ENCODE measurements at places on chromosomes 6 and 20.

- DNase-seq, result peak; percentile 57
These were observed 247.8 kb downstream of the CD83 start for GRCh38 chr6:14365393-14365792.

DNA sequence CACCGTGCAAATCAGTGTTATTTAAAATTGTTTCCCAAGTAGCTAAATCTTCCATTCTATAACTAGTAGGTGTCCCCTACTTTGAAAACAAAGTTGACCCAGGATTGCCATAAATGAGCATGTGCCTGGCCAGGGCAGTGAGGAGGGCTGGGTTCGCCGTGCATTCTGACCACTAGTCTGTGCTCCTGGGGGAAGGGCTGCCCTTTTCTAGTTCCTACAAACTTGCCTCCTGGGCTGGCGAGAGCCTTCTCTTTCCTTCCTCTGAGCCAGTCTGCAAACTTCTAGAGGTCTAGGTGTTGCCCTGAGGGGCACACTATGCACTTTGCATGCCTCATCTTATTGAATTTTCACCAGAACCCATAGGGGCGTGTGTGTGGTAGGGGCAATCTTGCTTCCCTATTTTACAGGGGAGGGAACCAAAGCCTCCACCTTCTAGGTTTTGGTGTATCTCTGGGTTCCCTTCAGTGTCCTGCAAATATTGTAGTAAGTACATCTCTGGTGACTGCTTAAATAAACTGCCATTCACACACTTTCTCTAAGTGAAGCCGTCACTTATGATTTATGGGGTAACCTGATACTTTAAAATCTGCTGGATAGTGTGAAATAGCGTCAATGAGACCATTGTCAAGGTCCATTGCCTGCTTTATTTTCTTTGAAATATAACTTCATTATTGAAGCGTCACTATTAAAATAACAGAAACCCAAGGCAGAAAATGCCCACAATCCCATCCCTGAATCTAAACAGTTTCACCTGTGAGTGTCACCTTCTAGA, 42.2 kb downstream of the CDH26 start:
- DNase-seq, result no peak

DNA sequence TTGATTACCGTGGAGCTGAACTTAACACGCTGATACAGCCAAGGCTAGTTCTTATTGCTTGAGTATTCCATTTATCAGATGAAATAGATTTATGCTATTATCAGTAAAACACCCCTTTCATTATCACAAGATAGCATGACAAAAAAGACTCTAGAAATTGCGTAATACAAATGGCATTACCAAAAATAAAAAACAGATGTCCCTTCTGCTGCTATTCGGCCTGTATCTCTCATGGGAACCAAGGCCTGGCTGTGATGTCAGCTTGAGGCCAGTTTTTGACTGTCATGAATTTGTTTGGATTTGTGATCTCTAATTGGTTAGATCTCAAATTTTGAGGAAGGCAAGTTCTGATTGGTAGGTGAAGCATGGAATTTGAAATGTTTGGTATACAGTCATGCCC, 25.2 kb downstream of the MEI4 start:
- DNase-seq, result no peak

GRCh38 chr6:167546611-167547327, 221.9 kb downstream of the TTLL2 start:
- no peak for DNase-seq

- DNase-seq, result peak; percentile 98
These were observed 118.2 kb upstream of the GJE1 start for GRCh38 chr6:142014515-142014914.

DNA sequence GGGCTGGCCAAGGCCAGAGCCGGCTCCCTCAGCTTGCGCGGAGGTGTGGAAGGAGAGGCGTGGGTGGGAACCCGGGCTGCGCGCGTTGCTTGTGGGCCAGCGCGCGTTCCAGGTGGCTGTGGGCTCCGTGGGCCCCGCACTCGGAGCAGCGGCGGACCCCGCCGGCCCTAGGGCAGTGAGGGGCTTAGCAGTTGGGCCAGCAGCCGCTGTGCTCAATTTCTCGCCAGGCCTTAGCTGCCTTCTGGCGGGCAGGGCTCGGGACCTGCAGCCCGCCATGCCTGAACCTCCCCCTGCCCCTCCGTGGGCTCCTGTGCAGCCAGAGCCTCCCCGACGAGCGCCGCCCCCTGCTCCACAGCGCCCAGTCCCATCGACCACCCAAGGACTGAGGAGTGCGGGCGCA, 108.4 kb downstream of the GMPR start:
- DNase-seq, result no peak

DNA sequence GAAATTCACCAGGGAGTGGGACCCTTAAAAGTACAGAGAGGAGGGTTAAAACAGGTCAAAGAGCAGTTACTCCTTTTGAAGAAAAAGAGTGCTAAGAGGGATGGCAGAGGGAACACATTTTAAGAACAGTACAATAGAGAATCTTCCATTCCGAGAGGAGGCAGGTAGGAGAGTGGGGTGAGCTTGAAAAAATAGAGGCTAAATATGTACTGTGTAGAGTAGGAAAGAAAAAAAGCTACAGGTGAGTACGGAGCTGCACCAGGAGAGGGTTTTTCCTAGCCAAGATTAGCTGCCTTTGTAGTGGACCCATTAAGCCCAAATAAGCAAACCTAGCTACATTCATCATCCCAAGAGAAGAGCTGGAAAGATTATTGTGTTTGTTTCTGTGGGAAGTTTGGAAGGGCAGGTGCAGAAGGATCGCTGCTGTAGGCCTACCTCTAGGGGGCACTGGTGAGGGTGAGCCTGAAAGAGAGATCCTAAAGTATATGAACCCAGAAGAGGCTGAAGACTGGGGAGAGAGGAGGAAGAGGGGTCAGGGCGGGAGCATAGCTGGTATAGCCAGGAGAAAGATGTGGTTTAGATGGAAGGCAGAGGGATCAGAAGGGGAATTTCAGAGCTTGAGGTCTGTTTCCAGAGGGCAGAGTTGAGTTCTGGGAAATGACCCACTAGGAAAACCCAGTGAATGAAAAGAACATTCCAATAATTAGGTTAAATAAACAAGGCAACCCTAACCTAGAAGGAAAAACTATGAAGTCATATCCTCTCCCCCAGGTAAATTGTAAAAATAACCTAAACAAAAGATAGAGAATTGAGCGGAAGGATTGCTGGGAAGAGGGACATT, 50.2 kb upstream of the HINT3 start:
- DNase-seq, result peak; percentile 60

GRCh38 chr6:89567630-89568390, 70.7 kb downstream of the LYRM2 start:
- no peak for DNase-seq

- peak; percentile 99 for DNase-seq
These were observed 9.2 kb downstream of the TP53INP2 start for GRCh38 chr20:34713194-34713943.

GRCh38 chr6:14862845-14863244, 383.0 kb upstream of the JARID2 start:
- DNase-seq, result no peak

DNA sequence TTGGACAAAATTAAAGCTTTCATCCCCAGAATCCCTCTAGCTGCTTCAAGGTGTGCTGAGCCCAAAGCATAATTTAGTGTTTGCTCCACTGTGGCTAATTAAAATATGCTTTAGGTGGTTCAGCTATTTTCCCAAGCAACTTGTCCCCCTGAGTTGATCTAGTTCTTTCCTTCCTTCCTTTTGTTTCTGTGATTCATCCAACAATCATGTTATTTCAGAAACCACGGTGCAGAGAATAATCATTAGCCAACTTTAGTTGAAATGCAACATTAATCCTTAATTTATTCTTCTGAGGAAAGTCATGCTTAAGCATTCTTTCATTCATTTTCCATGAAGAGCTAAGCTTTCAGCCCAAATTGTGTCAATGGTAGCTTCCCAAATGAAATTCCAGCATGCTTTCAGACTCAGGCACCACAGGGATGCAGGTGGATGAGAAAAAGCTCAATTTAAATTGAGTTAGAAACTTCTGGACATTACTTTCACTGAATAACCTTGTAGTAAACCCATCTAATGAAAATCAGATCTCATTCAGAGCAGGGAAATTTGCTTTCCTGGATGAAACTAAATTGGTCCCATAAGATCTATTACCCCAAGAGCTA, 209.0 kb upstream of the NT5E start:
- DNase-seq, result no peak

GRCh38 chr6:162713974-162714780, 13.4 kb downstream of the PRKN start:
- no peak for DNase-seq

- peak; percentile 72 for DNase-seq
These were observed 64.8 kb downstream of the IBTK start for GRCh38 chr6:82182756-82183155.

GRCh38 chr6:163490826-163491577, 76.5 kb downstream of the QKI start:
- peak; percentile 48 for DNase-seq

DNA sequence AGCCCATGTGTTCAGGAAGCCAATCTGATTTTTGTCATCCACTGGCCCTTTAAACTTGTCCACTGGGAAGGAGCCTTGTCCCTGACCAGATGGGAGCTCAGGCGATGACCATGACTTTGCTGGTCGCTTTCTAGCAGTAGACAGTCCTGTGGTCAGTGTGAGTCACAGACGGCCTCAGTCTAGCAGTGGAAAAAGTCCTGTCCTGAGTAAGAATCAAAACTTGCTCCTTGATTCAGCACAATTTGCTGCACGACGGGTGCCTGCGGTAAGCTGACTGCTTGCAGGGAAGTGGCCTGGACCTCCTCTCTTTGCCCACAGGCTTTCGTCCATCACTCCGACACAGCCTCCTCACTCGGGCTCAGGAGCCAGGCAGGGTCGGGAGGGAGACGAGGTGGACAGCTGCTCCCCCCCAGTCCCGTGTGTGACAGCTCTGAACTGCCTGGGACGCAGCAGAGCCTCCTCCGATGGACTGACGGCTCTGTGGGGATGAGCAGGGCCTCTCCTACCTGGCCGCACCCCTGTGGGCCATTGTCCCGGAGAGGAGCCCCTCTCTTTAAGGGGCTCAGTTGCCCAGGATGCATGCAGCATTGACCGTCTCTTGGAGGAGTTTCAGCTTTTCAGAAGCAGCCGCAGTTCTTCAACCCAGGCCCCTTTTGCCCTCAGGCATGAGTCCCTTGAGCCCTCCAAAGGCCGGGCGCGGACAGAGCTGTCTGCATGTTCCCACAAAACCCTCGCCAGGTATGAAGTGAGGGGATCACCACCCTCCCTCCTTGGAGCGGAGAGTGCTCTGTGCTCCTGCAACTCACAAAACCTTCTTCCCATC, 209.2 kb downstream of the ANKRD60 start:
- DNase-seq, result peak; percentile 92

DNA sequence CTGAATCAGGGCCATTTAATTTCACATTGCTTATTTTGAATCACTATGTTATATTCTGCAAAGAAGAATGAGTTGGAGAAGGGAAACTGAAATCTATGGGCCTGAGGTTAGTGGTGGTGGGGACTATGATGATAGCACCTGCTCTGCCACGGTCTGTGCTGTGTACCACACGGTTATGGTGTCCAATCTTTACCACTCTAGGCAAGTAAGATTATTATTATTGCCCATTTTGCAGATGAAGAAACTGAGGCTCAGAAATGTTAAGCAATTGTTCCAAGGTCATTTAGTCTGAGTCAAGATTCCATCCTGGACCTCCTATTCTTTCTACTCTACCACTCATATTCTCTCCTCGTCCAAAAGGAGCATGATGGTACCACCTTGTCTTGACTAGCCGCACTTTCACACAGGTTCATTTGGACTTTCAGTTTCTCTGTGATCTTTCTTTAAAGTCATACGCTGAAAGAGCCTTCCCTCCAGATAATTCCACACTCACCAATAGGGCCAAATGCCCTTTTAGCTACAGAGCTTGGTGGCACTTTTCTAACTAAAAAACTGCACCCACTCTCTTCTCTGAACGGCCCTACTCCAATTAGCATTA, 56.2 kb downstream of the GFOD1 start:
- no peak for DNase-seq

DNA sequence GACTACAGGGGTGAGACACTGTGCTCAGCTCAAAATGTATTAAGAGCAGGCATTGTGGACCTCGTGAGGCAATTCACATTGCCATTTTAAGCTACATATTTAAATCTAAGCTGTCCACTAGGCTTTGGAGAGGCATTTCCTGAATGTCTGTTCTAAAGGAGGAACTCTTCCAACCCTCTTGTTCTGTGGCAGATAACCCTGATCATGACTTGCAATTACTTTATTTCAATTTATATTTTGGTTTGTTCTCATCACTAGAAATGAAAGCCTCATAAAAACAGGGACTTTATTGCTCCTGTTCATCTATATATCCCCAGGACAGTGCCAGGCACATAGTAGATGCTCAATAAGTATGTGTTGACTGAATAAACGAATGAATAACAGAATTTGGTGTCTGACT, 84.0 kb upstream of the SALL4 start:
- DNase-seq, result no peak

- no peak for DNase-seq
These were observed 287.8 kb downstream of the PTPRT start for GRCh38 chr20:42901689-42902440.

GRCh38 chr20:59825563-59825920, 107.9 kb downstream of the SYCP2 start:
- no peak for DNase-seq

DNA sequence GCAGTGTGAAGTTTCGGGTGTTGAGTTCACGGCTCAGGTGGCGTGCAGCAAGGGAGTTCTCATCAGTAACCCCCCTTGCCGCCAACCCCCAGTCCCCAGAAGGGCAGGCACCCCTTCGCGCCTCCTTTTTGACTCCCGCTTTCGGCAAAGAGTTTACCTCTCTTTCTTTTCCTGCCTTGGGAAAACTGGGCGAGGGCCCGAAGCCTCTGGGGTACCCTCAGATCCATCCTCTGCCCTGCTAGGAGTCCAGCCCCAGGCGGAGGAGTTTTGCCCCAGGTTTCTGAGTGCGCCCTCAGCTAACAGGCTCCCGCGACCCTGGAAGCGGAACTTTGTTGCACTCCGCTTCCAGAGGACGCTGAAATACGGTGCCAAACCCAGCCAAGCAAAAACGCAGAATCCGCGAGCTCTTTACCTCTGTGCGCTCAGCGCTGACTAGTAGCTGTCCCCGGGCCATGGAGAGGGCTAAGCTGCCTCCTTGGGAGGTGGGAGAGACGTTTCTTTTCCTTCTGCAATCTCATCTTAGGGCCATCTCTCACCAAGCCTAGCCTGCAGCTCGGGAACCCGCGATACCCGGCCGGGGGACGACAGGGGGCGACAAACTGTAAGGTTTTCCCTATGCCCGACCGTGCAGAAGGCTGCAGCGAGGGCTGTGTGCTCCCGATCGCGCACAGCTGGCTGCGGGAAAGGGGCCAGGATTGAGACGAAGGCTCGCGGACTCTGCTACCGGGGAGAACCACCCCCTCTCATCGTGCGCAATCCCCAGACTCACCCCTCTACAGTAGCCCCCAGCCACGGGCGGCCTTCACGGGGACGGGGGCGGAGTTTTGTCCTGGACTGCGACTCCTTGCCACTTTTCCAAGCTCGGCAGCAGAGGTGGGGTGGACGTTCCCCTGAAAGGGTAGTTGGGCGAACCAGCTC, 2.7 kb upstream of the PAX1 start:
- DNase-seq, result no peak
